ENCODE measurements at places on chromosomes 3 and 15. TPM values are rescaled to one million over a fixed set of nuclear protein-coding genes. Genes with fewer than 3 reads are reported as not detected.

ZIC1 gene
- 0.08 TPM for polyA plus RNA-seq

DNA sequence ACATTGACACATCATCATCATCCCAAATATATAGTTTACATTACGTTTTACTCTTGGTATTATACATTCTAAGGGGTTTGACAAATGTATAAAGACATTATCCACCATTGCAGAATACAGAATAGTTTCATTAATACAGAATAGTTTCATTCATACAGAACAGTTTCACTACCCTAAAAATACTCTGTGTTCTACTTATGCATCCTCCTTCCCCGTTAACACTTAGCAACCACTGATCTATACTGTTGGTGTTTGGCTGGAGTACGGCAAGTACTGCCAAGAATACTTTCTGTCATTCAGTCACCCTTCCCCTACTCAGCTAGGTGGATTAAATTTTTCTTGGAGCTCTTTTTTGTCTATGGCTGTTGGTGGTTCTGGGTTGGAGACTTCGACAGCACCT lies 33.4 kb downstream of the LEKR1 start:
- DNase-seq, result no peak

DNA sequence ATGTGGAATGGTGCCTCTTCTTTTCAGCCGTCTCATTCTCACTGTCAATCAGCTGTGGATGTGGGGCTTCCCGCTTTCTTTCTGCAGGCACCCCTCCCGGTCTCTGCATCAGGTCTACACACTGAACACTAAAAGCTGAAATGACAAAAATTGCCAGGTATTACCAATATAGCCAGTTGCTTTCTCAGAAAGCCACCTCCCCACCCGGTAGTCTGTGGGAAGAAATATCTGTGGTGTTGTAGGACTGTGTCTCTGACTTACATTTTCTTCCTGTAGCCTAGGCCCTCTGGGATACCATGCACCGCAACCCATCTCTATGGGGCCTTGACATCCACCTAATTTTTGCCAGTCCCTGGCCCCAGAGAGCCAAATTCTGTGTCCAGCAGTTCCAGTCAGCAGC lies 19.2 kb upstream of the EPHB1 start:
- no peak for DNase-seq

DNA sequence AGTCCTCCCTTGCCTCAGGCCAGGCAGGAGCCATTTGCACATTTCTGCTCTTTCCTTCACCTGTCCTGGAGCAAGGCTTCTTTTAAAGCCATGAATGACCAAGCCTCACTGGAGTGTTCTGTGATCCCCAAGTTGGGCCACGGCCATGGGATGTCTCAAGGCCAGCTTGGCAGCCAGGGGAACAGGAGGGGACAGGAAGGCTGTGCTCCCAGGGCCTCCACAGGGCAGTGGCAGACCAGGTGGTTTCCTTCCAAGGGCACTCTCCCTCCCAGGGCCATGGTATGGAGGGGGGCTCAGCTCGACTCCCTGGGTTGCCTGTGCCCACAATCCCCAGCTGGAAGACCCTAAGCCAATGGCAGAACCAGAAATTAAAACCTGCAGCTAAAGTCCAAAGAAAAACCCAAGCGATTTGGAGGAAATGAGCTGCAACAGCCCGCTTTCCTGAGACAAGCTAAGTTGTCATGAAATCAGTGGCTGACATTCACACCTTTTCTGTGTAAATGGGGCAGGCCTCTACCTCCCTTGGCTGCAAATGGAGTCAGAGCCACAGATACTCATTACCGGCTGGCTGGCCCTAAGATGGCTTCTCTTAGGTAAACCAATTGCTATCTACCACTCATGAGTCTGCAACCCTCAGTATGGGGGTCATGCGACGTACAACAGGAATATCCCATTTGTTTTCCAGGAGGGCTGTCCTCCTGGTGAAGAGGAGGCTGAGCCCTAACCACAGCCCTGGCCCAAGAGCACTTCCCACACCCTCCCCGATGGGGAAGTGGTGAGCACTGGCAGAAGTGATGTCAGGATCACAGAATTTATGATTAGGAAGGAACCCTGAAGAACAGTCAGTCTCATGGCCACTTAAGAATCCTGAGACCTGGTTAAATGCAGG lies 83.3 kb downstream of the SNRK start:
- DNase-seq, result no peak

GRCh38 chr3:184514171-184514490 lies 47.5 kb upstream of the EPHB3 start:
- DNase-seq, result no peak

- no peak for DNase-seq
Observed at GRCh38 chr3:83928391-83928790, 1030.4 kb upstream of the CADM2 start.

IGDCC3 gene
- polyA plus RNA-seq, result 8.1 TPM

Measured in left kidney (tissue), 8 donors.